ENCODE measurements at places on chromosomes 7 and 10. TPM values are rescaled to one million over a fixed set of nuclear protein-coding genes. Genes with fewer than 3 reads are reported as not detected.

DNA sequence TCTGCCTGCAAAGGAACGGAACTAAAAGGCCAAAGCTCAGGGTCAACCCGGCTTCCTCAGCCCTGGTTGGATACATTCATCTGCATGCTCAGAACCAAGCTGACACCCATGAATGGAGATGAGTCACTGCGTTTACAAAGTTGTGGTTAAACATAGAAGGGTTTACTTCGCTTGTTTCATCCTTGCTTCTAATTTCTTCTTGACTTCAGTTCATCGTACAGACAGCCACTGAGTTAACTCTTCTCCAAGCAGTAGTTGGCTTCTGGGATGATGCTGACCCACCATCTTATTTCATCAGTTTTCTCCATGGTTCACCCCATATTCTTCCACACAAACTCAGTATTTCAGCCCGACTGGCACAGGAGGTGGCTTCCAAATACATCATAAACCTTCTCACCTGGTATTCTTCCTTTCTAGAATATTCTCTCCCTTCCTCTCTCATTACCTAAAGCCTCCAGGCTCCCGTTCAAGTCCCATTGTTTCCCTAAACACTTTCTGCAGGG, 166.3 kb upstream of the RNF32 start:
- DNase-seq, result no peak

DNA sequence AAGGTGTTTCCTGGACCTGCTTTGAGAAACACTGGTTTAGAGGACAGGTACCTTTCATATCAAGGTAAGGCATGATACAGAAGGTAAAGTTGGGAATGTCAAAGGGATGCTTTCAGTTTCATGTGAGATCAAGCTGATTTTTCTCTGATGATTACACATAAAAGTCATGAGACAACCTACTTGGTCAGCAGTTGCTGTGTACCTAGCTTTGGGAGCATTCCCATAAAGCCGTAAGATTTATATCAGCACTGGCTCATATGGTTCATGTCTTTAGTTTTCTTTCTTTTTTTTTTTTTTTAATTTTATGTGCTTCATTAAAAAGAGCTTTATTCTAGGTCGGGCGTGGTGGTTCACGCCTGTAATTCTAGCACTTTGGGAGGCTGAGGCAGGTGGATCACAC, 265.3 kb upstream of the LRGUK start:
- no peak for DNase-seq

GRCh38 chr7:84548366-84549365, 354.1 kb upstream of the SEMA3A start:
- DNase-seq, result no peak

CDK1 gene
- total RNA-seq, result 6.6 TPM

SPDYE6 gene
- not detected for total RNA-seq

AKR1C3 gene
- total RNA-seq, result 384 TPM

Data from mucosa of descending colon (tissue), 3 donors.